Endodermal cell (in vitro differentiated cells): ENCODE measurements at places on chromosomes 6 and 20.

GRCh38 chr6:31568537-31568961 is 3.5 kb upstream of the LTA start:
- DNase-seq, result no peak

GRCh38 chr6:156618600-156619205 is 158.5 kb upstream of the ARID1B start:
- DNase-seq, result peak; percentile 79

DNA sequence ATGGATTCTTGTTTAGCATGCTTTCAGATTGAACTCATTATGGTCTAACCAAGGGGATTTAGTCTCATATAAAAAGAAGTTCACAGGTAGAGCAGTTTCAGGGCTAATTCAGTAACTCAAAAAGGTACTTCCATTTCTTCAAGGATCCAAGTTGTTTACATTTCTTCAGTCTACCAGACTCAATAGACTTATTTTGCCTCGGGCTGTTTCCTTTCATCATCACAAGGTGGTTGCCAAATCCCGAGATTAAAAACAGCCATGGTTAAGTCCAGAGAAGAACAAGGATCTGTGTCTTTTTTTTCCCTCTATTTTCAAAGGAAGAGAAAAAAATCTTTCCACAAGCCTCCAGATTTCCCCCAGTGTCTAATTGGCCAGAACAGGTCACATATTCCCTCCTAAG is 69.8 kb upstream of the SNX9 start:
- DNase-seq, result no peak

- DNase-seq, result no peak
These were observed 92.2 kb upstream of the MLN start for GRCh38 chr6:33895988-33896387.

DNA sequence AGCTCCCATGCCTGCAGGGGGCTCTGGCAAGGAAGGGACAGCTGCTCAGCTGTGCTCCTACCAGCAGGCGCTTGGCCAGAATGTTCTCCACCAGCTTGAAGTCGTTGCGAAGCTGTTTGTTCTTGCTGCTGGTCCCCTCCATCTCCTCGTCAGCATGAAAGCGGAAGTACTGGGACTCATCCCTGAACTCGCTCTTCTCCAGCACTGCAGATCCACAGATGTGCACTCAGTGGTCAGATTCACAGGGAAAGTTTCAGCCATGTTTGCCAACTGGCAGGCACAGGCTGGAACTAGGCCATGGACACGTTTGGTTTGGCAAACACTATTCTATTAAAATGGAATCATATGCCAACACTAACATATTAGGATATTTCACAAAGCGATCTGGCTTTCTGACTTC is 167.9 kb downstream of the PREX1 start:
- no peak for DNase-seq
